ENCODE measurements at places on chromosomes 2 and 18. TPM values are rescaled to one million over a fixed set of nuclear protein-coding genes. Genes with fewer than 3 reads are reported as not detected.

ADAM23 gene
- 9.5 TPM for total RNA-seq

TRIM54 gene
- 4.7 TPM for total RNA-seq

TM4SF20 gene
- total RNA-seq = not detected

MARCHF7 gene
- 284 TPM for total RNA-seq

KATNAL2 gene
- total RNA-seq = 4.6 TPM

SP3 gene
- 183 TPM for total RNA-seq

STARD6 gene
- not detected for total RNA-seq

MPPE1 gene
- 38.1 TPM for total RNA-seq

MRPL44 gene
- total RNA-seq = 49.7 TPM

GATA6 gene
- total RNA-seq = 0.88 TPM

TNS1 gene
- 132 TPM for total RNA-seq

MYL12A gene
- 204 TPM for total RNA-seq

ATF2 gene
- 130 TPM for total RNA-seq

CNRIP1 gene
- 38.9 TPM for total RNA-seq

SKOR2 gene
- 1.2 TPM for total RNA-seq

MC4R gene
- 1.2 TPM for total RNA-seq

ALK gene
- total RNA-seq = 9.5 TPM

TUBA3E gene
- total RNA-seq = not detected

ZSWIM2 gene
- total RNA-seq = not detected

ATP6V1C2 gene
- 36.4 TPM for total RNA-seq

DSG3 gene
- total RNA-seq = 3.1 TPM

Data from camera-type eye (tissue), 1 donor.